GM18507 (cell line): ENCODE measurements at places on chromosomes 6 and 20.
A peak's percentile ranks its signal among the peaks of the same experiment; 100 is the strongest.

- DNase-seq: no peak
Observed at GRCh38 chr6:24763578-24763977, 11.2 kb upstream of the GMNN start.

- DNase-seq: no peak
Observed at GRCh38 chr6:108619431-108620197, 58.9 kb downstream of the FOXO3 start.

DNA sequence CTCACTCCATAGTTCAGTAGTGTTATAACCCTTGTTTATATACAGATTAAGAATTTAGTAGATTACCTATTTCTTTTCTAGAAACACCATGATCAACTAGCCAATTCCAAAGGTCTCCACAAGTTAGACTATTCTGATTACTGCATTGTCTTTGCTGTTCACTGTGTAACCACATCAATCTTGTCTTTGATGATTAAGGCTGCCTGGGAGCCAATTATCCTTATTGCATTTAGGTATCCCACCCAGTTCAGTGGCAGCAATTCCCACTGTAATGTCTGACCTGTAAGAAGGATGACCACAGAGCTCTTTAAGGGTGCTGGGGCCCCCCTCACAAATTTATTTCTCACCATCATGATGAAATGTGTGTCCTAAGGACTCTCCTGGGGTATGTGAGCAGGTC is 40.2 kb downstream of the PKIB start:
- DNase-seq: no peak

DNA sequence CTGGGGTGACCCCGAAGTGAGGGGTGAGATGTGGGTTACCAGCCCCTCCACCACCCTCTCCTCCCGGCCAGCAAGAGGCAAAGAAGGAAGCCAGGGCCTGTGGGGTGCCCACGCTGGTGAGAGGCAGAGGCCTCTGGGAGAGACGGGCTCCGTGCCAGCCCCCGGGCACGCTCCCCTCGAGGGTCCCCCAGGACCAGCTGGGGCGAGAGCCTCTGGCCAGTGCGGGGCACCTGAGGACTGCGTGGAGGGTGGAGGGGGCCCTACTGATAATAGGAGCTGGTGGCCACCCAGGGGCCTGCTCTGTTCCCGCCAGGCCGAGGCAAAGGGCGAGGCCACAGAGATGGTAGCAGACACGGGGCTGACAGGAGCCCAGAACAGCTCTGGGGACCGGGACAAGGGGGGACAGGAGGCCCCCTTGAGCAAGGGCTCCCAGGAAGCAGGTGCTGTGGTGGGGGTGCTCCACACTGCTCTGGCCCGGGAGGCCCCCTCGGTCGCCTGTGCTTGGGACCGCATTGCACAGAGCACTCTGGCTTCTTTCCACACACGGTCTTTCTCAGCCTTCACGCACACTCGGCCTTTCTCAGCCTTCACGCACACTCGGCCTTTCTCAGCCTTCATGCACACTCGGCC is 226.9 kb downstream of the TTLL2 start:
- DNase-seq: no peak

GRCh38 chr6:126367849-126368248 is 27.9 kb downstream of the CENPW start:
- DNase-seq: no peak

- DNase-seq: no peak
Observed at GRCh38 chr6:105382496-105382895, 20.4 kb downstream of the PREP start.

- no peak for DNase-seq
Observed at GRCh38 chr20:9831032-9831431, 7.8 kb downstream of the PAK5 start.

DNA sequence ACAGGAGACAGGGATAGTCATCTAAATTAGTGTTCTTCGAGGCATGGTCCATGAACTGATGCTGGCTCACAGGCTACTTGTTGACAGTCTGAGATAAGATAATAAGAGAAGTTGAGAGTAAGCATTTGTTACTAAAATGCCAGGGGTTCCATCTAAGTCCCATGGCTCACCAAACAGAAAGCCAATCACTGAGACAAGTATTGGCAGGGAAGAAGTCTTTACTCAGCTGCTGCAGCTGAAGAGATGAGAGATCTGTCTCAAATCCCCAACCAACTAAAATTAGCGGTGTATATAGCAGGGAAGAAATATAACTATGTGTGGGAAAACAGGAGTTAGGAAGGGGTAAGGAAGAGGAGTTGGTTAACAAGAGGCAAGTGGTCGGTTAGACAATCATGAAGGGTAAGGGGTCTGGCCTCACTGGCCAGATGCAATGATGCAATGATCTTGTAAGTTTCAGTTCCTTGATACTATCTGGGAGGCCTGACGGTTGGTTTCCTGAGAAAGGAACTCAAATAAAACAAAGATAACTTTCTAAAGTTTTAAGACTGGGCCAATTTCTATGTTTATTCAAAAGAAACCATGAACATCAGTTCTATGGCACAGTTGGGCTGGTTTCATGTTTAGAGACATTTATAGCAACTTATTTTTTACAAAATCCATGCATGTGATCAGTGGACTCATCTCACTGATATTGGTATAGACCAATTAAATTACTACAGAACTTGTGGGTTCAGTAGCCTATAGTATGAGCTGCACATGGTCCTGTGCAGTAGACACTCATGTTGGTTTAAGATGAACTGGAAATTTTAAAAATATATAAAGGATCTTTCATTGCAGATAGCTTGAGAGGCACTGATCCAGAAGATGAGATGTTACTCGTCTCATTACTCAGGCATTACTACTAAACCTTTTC is 9.9 kb upstream of the HEBP2 start:
- DNase-seq: no peak

GRCh38 chr6:135985471-135985870 is 134.0 kb downstream of the PDE7B start:
- DNase-seq: no peak

DNA sequence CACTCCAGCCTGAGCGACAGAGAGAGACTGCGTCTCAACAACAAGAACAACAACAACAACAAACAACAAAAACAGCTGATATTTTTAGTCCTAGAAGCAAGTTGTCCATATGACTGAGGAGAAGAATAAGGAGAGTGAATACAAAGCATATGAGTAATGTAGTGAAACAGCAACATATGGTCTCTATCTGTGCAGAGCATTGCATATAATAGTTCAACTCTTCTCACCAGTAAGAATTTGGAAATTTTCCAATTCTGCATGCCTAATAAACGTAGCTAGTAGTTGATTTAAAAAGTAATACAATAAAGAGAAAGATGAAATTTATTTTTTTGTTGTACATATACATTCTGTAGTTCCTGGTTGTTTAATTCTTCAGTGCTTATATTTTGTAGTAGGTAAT is 129.7 kb upstream of the FAM83B start:
- no peak for DNase-seq

GRCh38 chr6:134436950-134437349 is 119.0 kb upstream of the SGK1 start:
- no peak for DNase-seq

DNA sequence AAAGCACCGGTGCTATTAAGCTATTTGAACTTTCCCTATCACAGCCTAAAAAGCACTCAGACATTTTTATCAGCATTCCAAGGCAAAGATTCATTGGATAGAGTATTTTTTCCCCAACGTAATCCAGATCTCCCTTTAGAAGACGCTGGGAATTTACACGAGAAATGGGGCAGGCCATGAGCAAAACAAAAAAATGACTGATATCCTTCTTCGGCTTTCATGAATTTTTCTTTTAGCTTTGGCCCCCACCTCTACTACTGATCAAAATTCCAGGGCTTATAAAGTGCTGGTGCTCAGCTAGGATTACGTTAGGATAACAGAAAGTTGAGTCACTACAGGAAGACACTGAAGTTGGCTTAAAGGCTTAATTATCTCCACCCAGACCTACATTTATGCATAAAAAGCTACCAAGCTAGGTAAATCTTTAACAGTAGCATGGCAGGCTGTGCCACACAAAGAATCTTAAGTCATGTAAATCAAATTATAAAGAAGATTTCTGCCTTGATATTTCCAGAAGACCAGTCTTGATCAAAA is 418.5 kb upstream of the BTBD3 start:
- no peak for DNase-seq

GRCh38 chr6:19998541-19998940 is 161.4 kb downstream of the ID4 start:
- no peak for DNase-seq

- DNase-seq: no peak
Observed at GRCh38 chr20:56715309-56715708, 86.2 kb downstream of the TFAP2C start.

GRCh38 chr6:137834508-137834907 is 32.6 kb upstream of the TNFAIP3 start:
- DNase-seq: no peak

DNA sequence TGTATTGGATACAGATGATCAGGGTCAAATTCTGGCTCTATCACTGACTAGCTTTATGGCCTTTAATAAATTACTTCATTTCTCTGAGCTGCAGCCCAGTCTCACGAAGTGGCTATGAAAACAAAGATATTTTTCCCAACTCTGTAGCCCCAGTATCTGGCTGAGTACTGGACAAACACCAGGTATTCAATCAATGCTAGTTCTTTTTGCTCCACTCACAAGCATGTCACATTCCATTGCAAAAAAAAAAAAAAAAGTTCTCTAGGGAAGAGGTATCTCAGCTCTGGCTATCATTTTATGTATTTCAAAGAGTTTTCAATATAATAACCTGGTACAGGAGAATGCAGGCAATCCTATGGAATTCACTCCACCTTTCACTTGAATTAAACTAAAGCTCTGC is 3.1 kb downstream of the CHD6 start:
- no peak for DNase-seq

DNA sequence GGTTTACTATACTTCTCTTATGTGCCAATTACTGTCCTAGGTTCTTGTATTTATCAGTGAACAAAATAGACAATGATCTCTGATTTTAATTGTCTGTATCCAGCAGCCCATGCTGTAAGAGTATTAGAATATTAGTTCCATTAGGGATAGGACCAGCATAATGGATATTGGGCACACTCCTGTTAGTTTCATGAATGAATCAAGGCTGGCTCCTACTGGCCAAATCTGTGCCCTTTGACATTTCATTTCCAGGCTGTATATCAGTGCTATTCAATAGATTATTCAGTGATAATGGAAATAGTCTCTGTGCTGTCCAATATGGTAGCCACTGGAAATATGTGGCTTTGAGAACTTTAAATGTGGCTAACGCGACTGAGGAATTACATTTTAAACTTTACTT is 1007.9 kb upstream of the FLRT3 start:
- DNase-seq: no peak

- no peak for DNase-seq
Observed at GRCh38 chr20:13094976-13095375, 86.2 kb downstream of the SPTLC3 start.

- no peak for DNase-seq
Observed at GRCh38 chr20:59177266-59178250, 13.9 kb downstream of the ZNF831 start.

GRCh38 chr6:53879608-53880007 is 84.8 kb downstream of the LRRC1 start:
- no peak for DNase-seq

GRCh38 chr6:73369157-73369556 is 540 bp downstream of the OOEP start:
- no peak for DNase-seq

- DNase-seq: no peak
Observed at GRCh38 chr6:24145690-24146131, 19.7 kb downstream of the NRSN1 start.

DNA sequence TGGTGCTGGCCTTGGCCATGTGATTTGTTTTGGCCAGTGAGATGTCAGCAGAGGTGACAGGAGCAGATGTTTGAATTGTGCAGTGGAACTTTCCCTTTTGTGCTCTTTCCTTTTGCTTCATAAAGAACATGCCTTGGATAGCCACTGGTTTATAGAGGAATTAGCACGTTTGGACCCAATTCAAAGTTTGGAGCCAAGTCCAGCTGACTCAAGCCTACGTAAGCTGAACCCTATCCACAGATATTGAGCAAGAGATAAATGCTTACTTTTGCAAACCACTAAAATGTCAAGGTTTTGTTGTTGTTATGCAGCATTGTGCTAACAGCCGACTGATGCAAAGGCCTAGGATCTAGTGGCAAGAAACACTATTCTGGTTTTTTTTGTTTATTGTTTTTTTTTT is 230.9 kb upstream of the CITED2 start:
- no peak for DNase-seq

- DNase-seq: no peak
Observed at GRCh38 chr20:43458422-43458924, 777 bp downstream of the SRSF6 start.

GRCh38 chr6:22208026-22208425 is 88.8 kb downstream of the PRL start:
- no peak for DNase-seq

GRCh38 chr20:4552075-4552640 is 169.6 kb upstream of the PRND start:
- DNase-seq: no peak

- DNase-seq: no peak
Observed at GRCh38 chr20:3970016-3970415, 45.3 kb downstream of the RNF24 start.

DNA sequence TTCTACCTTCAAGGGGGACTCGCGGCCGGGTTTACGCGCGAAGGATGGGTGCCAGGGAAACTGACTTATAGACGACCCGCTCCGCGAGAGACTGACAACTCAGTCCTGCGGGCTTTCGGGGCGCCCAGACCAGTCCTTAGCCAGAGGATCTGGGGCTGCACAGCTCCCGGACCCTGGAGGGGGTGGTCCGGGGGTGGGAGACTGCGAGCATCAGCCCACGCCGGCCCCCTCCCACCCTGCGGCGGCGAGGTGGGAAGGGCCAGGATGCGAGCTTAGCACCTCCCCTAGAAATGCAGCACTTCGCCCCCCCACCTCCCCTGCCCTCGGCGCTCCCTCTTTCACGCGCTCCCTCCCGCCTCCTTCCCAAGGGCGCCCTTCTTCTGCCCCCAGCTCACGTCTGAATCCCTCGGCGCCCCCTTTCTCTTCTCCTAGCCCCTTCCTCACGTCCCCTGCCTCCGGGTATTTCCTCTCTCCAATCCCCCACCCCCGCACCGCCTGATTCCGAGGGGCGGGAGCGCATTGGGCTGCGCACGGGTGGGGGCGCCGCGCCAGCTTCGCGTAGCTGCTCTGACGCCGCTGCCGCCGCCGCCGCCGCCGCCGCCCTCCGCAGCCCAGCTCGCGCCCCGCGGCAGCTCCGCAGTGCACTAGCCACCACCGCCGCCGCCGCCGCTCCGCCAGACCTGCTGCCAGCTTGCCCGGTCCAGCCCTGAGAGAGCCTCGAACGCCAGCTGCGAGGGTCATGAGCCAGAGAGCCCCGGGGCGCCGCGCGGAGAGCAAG is at the start of gene SLC32A1:
Gene SLC32A1, plus strand, starts transcription at position 639 of the 778 bp plus-strand sequence. CDS start 239 bp downstream, outside the sequence.
- no peak for DNase-seq

DNA sequence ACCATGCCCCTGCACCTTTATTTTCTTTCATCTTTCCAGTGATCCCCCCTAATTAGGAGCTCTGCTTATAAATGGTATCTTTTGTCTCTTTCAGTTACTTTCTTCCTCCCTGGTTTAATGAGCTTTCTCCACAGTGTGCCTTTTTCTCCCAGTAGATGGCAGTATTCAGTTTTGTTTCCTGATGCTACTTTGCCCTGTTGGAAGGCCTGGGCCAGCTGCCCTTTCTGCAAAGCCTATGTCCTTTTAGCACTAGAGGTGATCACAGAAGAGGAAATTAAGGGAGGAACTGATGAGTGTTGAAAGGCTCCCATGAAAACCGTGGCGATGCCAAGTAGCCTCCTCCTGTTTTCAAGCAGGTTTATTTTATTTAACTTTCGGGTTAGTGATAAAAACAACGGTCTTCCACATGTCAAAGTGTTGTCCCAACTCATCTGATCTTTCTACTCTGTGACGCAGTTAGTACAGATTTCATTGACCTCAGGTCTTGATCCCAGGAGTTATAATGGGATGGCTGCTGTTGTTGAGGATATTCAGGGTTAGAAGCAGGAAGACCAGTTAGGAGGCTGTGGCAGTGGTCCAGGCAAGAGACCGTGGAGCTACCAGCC is 184.2 kb upstream of the BMP2 start:
- DNase-seq: peak; percentile 18
